Gastrocnemius medialis (tissue), 4 donors: ENCODE measurements at places on chromosomes 6 and 20. TPM values are rescaled to one million over a fixed set of nuclear protein-coding genes. Genes with fewer than 3 reads are reported as not detected.

The CPNE5 gene
- not detected for total RNA-seq

The OR2J3 gene
- total RNA-seq = not detected

DNA sequence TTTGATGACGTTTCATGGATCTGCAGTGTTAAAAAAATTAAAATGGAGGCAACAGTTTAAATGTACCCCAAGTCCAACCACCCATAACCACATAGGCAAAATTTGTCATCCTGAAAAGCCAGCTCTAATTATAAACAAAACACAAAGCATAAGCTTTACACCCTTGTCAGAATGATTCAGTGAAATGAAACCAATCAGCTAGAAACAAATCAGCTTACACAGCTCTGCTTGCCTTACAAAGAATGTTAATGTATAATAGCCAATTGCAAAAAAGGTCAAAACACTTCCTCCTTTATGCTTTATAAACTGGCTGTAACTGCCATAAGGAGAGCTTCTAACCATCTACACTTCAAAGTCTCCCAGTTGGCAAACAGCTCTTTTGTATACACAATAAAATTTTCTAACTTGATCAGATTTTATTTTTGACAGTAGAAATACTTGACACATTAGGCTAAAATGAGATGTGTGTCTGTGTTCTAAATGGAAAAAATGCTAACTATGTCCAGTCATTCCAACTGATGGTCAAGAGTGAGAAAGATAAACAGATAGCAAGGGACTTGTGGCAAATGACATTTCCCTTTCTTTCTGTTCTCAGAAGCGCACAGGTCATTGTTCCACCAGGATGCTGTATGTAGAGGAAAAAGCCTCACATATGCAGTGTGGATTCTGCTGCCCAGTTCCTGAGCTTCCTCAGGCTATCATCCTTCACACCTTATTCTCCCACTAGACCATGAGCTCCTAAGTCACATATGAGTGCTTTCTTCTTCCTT, 344.3 kb upstream of the ID4 start:
- DNase-seq = no peak

DNA sequence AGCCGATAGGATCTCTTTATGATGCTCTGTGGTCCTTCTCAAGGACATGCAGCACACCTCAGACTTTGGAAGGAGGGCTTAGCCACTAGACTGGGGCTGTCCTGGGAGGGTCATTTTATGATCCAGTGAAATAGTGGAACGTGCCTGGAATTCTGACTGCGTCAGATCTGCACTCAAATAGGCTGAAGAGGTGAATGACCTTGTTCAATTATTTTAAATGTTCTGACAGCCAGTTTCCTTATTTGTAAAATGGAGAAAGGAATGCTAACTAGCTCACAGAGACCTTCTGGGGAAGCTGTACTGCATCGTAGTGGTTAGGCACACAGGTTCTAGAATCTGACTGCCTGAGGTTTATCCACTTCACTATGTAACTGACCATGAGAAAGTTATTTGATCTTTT, 587.5 kb downstream of the MAFB start:
- no peak for DNase-seq

DNA sequence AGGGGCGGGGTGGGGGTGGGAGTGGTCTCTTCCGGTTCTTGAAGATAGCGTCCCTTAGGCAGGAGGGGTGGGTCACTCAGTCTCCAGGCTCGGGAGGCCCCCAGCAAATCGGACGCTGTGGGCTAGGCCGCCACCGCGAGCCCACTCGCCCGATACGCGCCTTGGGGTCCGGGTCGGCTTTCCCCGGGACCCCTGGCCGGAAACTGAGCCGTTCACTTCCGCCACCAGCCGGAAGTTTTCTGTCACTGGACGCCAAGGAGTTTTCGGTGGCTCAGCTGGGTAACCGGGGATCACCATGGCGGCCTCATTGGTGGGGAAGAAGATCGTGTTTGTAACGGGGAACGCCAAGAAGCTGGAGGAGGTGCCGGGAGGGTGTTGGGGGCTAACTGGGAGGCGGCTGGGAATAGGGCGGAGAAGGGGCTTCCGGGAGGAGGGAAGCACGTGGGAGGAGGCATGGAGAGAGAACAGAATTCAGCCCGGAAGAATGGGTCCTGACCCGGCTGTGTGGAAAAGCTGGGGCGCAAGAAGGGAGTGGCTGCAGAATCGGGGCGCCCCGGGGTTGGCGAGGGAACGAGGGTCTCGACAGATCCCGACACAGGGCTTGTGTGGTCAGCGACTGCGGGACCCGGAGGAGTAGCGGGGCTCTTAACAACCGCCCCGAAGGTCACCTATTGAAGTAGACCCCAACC, at the start of gene ITPA:
Gene ITPA (plus strand): TSS at position 242 of the 689 bp plus-strand sequence. CDS start 54 bp downstream, at position 296.
- no peak for DNase-seq

GRCh38 chr20:20732641-20733040, 20.2 kb upstream of the RALGAPA2 start:
- no peak for DNase-seq

GRCh38 chr6:7532821-7533220, 8.7 kb upstream of the DSP start:
- DNase-seq = no peak

DNA sequence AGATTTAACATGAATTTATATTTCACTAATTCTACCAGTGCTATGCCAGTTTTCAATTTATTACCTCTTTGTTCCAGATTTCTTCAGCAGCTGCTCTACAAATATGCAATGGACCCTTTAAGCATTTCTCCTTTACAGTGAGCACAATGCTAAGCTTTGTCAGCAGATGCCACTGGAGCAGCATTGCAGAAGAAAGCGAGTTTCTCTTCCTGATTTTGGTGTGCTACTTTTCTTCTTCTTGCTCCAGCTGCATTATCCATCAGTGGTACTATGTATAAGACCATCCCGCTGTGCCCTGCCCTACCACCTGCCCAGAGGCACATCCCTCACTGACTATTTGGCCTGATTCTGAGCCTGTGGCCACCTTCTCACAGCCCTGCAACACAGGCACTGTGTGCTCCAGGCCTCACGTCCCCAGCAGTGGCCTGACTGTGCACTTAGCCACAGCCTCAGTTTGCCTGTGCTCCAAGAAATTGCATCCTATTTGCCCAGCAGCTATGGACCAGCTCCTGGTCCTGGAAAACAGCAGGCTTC, 84.1 kb downstream of the TNFAIP3 start:
- no peak for DNase-seq
